Mucosa of descending colon (tissue), 3 donors: ENCODE measurements at places on chromosomes 13 and 19. TPM values are rescaled to one million over a fixed set of nuclear protein-coding genes. Genes with fewer than 3 reads are reported as not detected.

DNA sequence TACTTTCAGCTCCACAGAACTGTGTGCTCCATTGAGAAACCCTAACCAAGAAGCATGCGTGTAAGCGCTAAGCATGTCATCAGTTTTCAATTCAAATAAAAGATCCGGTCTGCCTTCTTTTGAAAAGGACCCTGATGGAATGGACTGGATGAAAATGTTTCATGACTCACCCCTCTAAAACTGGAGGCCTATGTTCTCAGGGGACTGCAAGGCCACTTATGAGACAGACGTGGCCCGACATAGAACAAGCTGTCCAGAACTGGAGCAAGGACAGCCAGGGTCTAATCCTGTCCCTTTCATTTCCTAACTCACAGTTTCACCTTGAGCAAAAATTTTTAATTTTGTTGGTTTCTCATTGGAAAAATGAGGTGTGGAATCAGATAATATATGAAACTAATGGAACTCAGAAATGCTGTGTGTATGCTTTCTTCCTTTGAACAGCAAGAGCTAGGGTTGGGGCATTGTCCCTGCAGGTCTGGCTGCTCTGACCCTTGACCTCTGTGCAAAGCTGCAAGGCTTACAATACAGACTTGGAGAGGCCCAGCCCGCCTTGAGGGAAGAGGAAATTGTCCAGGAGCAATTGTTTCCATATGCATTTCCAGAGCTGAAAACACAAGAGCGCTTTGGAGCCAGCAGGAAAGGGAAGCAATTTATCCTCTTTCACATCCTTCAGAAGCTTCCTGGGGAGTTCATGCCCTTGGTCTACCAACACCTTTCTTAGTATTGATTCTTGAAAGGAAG is 553.4 kb upstream of the KLF12 start:
- no peak for DNase-seq

GRCh38 chr13:97191615-97192014 is 30.5 kb upstream of the MBNL2 start:
- DNase-seq, result no peak

DNA sequence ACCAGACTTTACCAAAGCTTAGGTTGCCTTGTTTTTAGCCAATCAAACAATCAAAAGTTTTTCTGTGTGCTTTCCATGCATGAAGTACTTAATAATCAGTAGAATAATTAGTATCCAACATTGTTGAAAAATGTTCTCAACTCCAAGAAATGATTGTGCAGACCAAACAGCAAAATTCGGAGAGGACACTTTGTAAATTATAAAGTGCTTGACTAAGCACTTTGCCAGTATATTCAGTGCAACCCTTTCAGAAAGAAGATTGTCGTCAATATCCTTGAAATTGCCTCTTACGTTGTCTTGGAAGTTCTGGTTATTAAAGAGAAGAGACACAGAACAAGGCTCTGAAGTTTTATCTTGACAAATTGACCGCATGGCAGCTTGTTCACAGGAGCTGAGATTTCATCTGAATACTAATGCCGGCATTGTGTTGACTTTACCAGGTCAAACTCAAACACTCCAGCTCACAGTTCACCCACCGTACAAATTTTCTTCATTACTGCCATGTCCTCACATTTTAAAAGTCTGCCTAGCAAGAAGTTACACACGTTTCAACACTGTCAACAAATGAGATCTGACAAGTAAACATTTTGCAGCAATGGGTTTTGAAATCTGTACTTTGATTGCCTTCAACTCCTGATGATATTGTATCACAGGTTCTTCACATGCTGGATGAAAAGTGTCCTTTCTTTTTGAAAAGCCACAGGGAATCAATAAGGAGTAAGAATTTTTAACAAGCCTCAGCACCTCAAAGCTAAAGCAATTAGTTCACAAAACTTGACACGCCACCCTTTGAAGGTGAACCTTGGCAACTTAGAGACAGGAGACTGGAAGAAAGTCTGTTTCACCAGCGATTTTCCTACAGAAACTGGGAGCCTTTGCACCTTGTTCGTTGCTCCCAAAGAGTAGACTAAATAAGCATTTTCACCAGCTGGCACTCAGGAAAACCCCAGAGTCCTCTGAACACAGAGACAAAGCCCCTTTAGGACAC is 150.9 kb downstream of the RFC3 start:
- DNase-seq, result no peak

The TRPM4 gene
- total RNA-seq, result 274 TPM

The PPM1N gene
- total RNA-seq, result 0.43 TPM

The KLK3 gene
- total RNA-seq, result 4.8 TPM
